Tibial artery (tissue), 4 donors: ENCODE measurements at places on chromosomes 2 and 18.

DNA sequence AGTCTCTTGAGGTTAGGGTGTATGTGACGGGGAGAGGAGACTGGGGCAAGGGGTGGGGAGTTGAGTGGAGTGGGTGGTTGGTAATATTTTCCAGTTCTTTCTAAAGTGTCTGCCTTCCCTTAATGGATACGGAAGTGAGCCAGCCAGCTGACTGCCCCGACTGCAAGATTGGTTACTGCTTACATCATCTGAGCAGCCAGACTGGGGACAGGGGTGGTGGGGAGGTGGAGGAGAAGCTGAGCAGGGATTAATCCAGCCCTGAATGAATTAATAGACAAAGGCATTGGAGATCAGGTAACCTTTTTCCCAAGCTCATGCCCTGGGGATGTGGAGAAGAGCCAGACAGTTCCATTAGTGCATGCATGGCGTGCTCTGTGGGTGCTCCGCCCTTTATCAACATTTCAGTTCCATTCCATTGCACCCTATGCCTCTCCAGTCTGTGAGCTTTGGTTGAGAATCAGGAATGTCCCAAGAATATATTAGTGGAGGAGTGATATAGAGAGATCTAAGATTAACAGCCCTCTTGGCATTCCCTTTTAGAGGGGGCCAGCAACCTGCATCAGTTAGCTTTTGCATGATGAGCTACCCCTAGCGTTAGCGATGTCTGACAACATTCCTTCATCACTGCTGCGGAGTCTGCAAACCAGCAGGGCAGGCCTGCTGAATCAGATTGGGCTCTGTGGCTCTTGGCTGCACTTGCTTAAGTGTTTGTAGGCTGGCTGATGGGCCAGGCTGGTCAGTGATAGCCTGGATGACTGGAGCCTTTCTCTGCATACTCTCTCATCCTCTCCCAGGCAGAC is 67.4 kb downstream of the TNP1 start:
- peak; percentile 94 for DNase-seq

GRCh38 chr2:222998459-222998858 is 53.5 kb upstream of the KCNE4 start:
- DNase-seq = no peak

DNA sequence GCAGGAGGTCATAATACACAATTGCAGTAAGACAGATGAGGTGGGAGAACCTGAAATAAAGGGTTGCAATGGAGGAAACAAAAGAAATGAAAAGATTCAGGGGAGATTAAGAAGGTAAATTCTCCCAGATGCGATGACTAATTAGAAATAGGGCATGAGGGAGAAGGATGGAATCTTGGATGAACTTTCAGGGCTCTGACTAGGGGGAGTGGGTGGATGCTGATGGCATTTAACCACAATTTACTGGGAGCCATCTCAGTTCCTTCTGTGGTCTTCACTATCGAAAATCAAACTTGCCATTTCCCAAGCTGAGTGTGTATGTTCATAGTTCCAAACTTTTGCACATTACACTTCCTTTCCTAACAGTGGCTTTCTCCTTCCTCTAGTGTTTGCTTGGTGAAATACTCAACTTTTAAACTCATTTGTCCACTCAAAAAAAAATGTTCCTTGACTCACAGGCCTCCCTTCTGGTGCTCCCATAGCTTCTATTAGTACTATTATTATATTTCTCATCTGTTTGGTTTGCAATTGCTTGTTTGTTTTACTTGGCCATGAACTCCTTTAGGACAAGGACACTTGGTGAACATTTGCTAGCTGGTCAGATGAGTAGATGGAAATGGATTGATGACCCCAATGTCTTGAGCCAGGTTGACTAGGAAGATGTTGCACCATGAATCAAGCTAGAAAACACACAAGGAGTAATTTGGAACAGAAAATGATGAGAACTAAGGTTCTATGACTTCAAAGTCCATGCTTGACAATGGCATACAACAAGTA is 178.5 kb downstream of the DIS3L2 start:
- DNase-seq = no peak

DNA sequence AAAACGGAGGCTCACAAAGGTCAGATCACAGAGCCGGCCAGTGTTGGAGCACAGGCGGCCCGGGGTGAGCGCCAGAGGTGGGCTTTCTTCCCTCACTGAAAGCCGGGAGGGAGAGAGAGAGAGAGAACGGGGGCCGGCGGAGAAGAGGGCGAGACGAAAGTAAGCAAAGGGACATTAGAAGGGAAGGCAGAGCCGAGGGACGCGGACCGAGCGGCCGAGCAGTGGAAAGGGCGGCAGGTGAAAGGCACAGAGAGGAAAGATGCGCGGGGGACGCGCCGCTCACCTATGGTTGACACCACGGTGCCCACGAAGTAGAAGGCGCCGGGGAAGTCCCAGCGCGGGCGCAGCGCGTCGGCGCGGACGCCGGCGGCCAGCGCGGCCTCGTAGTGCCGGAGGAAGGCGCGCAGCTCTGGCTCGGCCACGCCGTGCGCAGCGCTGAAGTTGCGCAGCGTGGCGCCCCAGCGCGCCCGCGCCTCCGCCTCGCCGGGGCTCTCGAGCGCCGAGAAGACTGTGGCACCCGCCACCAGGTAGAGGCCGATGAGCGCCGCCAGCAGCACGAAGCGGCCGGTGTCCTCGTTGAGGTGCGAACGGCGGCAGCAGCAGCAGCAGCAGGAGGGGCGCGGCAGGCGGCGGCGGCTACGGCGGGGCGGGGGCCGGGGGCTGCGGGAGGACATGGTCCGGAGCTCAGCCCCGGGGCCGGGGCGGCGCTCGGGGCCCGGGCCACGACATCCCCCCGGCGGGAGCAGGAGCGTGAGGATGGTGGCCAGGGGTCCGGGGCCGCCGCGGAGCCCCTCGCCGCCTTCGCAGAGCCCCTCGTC is 166.9 kb downstream of the MSH2 start:
- no peak for DNase-seq

DNA sequence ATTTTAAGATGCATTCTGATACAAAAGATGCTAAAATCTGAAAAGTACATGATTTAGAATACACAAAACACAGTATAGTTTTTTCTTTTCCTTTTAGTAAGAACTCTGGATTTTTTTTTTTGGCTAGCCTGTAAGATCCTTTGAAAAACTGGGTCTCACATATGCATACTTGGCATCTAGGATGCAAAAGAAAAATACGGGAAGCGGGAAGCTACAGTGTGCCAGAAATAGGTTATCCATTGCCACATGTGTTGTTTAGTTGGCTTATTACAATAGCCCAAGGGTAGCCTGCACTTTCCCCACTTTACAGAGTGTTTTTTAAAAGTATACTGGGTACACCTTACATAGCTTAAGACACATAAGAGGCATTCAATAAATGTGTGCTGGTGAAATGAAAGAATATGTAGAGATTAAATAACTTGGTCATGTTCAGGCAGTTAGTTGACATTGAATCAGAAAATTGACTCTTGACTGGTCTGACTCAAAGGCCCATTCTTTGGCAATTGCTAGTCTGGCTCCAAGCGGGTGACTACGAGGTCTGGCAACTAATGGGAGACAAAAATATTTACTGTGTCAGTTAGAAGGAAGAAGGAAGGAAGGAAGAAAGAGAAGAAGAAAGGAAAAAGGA is 286.8 kb upstream of the TRIB2 start:
- peak; percentile 24 for DNase-seq

- no peak for DNase-seq
Measured at GRCh38 chr18:40360558-40360957, 1594.5 kb upstream of the PIK3C3 start.

DNA sequence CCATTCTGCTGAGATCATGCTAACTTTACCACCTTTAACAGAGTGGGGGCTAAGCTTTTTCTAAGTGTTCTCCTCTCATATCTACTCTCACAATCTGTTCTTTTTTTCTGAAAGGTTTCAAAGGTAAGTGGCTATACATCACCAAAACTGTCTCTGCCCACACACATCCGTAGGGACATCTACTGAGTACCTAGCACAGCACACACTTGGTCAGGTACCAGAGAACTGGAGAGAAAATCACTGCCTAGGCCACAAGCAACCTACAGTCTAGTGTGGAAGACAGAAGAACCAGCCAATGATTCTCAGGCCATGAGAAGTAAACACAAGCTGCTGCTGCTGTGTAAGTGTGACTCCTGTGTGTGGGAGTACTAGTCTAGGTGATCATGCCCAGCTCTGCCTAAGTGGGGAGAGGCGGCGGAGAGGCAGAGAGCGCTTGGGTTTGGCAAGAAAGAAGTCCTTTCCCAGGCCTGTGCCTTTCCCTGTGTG is 176.1 kb upstream of the ZFP36L2 start:
- no peak for DNase-seq

GRCh38 chr2:9818097-9818496 is 25.2 kb upstream of the TAF1B start:
- DNase-seq = no peak

DNA sequence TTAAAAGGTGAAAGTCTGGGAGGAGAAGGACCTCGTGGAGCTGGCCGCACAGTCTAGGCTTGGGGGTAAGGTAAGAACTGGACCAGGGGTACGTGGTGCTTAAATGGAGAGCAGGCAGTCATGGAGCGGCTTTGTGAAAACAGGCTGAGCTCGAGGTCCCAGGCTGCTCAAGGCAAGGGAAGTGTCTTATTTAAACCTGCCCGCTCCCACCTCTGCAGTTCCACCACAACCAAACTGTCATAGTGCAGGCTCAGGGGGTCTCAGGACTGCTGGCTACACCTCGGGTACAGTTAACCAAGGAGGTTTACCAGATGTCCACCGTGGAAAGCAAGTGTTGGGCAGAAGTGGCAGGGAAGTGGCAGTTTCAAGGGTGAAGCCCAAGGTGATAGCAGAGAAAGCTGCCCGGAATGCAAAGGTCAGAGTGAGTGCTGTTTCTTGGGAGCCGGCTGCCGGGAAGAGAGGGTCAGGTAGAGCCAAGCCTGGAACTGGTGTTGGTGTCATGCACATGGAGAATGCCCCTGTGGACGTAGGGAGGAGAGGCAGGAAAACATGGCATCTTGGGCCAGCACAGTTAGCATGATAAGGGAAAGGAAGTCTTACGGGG is 203.3 kb downstream of the GBX2 start:
- DNase-seq = no peak

GRCh38 chr2:231821908-231822307 is 35.7 kb downstream of the COPS7B start:
- DNase-seq = no peak

GRCh38 chr18:21167641-21168377 is 56.2 kb upstream of the ROCK1 start:
- no peak for DNase-seq

- peak; percentile 41 for DNase-seq
Measured at GRCh38 chr2:238105506-238106338, 5.6 kb downstream of the ESPNL start.

DNA sequence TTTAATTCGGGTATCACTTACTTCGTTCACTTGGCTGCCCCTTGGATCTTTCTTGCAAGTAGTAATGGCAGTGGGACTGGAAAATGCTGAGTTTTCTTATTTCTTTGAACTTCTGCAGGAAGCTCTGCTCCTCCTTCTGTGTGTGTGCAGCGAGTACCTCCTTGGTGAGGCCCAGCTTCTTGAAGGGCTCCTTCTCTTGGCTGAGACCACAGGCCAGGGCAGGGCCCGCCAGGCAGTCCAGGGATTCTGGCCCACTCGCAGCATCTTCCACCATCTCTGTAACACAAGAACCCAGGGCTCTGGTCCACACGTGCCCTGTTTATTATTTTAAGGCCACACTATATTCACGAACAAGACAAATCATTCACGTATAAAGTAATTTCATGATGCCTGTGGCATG is 15.8 kb upstream of the HES6 start:
- DNase-seq = no peak

- DNase-seq = no peak
Measured at GRCh38 chr18:35717182-35717581, 135.6 kb downstream of the GALNT1 start.

DNA sequence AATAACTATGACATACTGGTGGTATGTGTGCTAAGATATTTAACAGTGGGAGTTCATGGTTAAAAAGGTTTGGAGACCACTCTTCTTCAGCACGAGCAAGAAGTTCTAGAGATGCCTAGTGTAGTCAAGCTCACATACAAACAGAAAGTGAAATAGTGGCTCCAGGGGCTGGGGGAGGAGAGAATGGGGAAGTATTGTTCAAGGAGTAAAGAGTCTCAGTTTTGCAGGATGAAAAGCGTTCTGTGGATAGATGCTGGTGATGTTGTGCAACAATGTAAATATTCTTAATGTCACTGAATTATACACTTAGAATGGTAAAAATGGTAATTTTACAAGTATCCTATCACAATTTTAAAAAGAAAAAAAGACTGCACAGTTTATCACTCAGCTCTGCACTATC is 29.0 kb upstream of the EPAS1 start:
- no peak for DNase-seq

- no peak for DNase-seq
Measured at GRCh38 chr2:196307775-196308305, 136.5 kb upstream of the STK17B start.

DNA sequence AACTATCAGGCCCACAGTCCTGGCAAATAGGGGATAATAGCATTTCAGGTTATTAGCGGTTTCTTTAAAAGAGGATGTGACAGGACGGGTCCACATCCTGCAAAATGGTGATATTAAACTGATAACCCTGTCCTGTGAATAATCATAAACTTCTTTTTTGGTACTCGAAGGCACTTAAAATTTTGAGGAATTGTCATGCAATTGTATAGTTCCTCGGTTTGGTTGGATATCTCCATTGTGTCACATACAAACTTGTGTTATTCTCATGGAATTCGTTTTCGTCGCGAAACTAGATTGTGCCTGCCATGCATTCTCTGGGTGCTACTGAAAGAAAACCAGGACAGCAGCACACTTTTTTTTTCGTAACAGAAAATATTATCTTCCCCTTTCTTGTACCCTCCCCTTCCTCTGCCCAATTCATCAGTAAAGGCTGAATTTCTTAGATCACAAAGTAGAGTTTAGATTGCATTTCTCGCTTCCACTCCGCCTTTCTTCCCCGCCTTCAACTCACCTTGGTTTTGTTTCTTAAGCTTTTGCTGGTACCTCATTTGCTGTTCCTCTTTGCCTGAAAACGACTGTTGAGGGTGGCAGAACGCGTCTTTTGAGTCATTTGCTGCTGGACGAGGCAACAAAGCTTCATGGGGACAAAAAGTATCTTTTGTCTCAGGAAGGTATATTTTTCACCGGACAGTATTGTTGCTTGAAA is 1.3 kb downstream of the CERS6 start:
- DNase-seq = no peak

- no peak for DNase-seq
Measured at GRCh38 chr2:62974999-62975398, 75.6 kb upstream of the OTX1 start.

DNA sequence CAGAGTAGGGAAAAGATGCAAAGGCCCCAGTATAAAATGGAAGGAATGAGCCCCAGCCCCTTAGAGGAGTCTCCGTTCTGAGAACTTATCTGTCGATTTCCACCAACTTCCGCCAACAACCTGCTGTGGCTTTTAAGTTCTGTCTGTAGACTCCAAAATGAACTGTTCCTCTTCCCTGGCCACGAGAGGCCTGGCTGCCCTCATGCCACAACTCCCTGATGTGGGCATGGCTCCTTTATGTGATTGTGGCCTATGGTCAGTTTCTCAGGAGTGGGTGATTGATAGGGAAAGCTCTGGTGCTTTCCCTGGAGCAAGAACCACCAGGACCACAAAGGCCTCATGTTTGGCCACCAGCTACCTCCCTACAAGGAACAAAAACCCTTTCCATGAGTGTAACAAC is 18.8 kb upstream of the CD207 start:
- DNase-seq = no peak

GRCh38 chr2:19900931-19901441 is 797 bp downstream of the TTC32 start:
- DNase-seq = no peak
